Bronchus fibroblast of lung (primary cell): ENCODE measurements at places on chromosomes 16 and 17. TPM values are rescaled to one million over a fixed set of nuclear protein-coding genes. Genes with fewer than 3 reads are reported as not detected.

LGALS9B gene
- not detected in 2 replicates for total RNA-seq

C17orf78 gene
- not detected in 2 replicates for total RNA-seq

GIT1 gene
- total RNA-seq, result 22.4 and 22.6 TPM in 2 replicates

CDH1 gene
- 0.15 and 0.34 TPM in 2 replicates for total RNA-seq

MT4 gene
- total RNA-seq, result not detected in 2 replicates

MPP2 gene
- 1.6 and 2.9 TPM in 2 replicates for total RNA-seq

GJC1 gene
- total RNA-seq, result 15.5 and 18.3 TPM in 2 replicates

C17orf100 gene
- 1.2 and 1.3 TPM in 2 replicates for total RNA-seq

NPIPB13 gene
- total RNA-seq, result 0.30 TPM in 1 of 2 replicates, not detected in the other

DVL2 gene
- 57.5 and 65.3 TPM in 2 replicates for total RNA-seq

SNAI3 gene
- total RNA-seq, result under 0.01 and 0.45 TPM in 2 replicates

GAS2L2 gene
- not detected in 2 replicates for total RNA-seq

NXPH3 gene
- under 0.01 TPM in 1 of 2 replicates, not detected in the other for total RNA-seq

DNAH3 gene
- total RNA-seq, result not detected in 2 replicates

PRKCB gene
- total RNA-seq, result not detected in 2 replicates

TSNAXIP1 gene
- 0.17 and 1.2 TPM in 2 replicates for total RNA-seq

WFIKKN1 gene
- total RNA-seq, result 0.30 and 0.50 TPM in 2 replicates

ANKS4B gene
- total RNA-seq, result not detected in 2 replicates

SMIM36 gene
- total RNA-seq, result not detected in 2 replicates
